ENCODE measurements at places on chromosomes 16 and 17.

GRCh38 chr17:80473701-80474100, 2.7 kb downstream of the NPTX1 start:
- DNase-seq = no peak

GRCh38 chr16:80147026-80147655, 393.7 kb upstream of the DYNLRB2 start:
- DNase-seq = no peak

DNA sequence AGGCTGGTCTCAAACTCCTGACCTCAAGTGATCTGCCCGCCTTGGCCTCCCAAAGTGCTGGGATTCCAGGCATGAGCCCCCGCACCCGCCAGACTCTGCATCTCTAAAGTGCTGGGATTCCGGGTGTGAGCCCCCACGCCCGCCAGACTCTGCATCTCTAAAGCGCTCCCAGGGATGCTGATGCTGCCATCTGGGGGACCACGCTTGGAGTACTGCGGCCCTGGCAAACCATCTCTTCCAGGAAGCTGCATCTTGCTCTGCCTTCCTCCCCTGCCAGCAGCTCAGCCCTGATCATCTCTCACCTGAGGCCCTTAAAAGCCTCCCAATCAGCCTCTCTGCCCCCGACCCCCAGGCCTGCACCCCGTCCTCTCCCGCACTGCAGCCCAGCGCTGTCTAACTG, 4.1 kb downstream of the CEP295NL start:
- DNase-seq = no peak

DNA sequence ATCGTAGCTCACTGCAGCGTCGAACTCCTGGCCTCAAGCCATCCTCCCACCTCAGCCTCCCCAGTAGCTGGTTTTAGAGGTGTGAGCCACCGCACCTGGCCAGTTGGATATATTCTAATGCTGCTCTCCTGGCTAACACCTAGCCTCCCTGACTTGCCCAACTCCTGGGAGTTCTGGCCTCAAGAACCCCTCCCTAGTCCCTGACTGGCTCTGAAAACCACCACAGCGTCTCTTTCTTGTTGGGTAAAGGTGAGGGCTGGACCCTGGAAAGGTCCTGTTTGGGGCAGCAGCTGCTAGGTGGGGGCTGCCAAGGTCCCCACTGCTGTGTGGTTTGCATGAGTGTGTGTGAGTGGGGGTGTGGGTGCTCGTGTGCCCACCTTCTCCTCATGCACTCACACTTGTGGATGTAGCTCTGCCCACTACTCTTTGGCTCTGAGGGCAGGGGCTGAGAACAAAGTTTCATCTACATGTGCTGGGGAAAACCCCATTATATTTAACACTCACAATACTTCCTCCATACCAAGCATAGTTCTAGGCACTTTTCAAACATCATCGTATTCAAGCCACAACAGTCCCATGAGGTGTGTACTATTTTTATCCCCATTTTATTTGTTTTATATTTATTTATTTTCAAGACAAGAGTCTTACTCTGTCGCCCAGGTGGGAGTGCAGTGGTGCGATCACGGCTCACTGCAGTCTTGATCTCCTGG, 7.1 kb upstream of the SPNS3 start:
- no peak for DNase-seq

DNA sequence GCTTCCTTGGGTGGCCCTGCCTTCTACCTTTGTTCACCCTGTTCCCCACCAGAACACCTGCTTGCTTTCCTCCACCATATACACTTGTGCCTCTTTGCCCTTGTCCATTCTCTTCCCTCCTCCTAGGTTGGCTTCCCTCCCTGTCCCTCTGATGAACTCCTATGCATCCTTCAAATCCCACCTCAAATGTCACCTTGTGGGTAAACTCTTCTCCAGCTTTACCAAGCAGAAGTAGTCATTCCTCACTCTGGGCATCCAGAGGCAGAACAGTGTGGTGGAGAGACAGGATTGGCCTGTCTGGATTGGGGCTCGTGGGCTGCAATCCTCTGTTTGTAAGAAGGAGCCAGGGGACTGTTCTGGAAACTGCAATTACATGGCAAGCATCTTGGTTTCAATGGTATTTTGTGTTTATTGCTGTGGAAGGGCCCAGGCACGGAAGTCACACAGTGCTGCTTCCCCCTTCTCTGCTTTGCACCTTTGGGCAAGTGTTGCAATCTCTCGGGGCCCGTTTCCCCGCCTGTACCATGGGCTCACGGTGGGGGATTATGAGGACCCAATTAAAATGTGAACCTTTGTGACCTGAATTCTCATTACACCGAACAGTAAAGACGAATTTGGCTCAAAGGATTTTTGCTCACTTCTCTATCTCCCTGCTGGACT, 21.9 kb upstream of the NXPH3 start:
- no peak for DNase-seq

DNA sequence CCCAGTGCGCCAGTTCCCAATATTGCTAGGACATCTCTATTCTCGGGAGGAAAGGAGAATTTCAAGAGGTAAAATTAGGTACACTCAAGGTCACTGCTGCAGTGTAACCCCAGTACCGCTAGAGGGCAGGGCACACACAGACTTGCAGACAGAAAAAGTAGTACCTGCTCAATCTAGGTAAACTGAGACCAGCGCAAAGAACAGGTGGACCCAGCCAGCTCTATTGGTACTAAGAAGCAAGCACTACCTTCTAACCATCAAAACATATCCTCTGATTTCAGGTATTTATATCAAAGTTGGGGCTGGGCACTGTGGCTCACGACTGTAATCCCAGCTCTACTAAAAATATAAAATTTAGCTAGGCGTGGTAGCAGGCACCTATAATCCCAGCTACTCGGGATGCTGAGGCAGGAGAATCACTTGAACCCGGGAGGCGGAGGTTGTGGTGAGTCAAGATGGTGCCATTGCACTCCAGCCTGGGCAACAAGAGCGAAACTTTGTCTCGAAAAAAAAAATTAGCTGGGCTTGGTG, 3.6 kb upstream of the WDR81 start:
- DNase-seq = peak; percentile 57

DNA sequence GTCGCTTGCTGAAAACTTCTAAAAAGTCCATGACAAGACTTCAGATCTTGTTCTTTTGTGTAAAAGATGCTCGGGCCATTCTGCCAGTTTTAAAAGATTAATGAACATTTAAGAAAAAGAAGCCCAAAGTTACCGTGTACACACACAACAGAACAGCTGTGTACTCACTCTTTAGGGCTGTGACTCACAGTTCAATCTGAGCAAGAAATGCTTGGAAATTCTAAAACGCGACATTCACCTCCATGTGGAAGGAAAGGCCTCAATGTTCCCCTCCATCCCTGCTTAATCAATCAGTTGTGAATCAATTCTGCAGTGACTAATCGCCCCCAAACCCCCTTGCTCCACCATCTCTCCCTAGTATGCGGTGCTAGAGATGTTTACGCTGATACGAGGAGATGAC, 609.9 kb upstream of the SALL1 start:
- DNase-seq = no peak

GRCh38 chr17:41966463-41967140, at the start of gene CNP:
Gene CNP (plus strand): TSS chr17:41966795. CDS start chr17:41966885, 90 bp downstream.
- DNase-seq = peak; percentile 89

DNA sequence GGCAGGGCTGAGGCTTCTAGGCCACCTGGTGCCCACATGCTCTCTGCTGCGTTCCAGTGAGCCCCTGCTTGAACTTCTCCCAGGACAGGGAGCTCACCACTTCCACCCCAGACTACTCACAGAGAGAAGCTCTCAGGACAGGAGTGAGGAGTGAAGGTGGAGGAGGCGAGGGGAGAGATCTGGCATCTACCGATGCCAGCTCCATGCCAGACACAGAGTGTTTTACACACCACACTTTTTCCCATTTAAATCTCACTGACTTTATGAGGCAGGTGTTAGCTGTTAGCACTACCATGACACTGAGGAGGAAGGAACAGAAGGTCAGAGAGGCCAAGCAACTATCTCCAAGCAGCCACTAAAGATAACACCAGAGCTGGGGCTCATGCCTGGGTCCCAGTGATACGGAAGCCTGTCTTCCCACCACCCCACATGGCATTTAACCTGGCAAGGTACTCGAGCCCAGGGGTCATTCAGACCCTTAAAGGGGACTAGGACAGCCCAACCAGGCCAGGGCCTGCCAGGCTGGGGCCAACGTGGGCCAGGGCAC, 6.8 kb downstream of the FAM83G start:
- DNase-seq = no peak

DNA sequence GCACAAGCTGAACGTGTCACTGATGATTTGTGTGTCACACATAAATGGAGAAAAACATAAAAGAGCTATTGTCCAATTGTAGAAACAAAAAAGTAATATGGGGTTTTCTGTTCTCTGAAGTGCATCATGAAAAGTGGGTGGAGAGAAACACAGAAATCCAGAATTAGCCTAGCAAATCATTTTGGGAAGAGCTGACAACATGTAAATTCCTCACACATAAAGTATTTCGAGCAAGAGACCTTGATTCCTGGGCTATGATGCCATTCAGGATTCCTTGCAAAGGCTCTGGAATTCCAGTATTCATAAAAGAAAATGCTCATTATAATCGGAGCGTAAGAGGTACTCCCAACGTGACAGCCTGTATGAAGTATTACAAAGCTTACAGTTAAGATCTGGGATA, 1.1 kb downstream of the DCUN1D3 start:
- DNase-seq = no peak

- no peak for DNase-seq
Measured at GRCh38 chr17:20072692-20072992, 63.5 kb downstream of the SPECC1 start.

- DNase-seq = no peak
Measured at GRCh38 chr17:60332574-60332973, 59.4 kb downstream of the USP32 start.

DNA sequence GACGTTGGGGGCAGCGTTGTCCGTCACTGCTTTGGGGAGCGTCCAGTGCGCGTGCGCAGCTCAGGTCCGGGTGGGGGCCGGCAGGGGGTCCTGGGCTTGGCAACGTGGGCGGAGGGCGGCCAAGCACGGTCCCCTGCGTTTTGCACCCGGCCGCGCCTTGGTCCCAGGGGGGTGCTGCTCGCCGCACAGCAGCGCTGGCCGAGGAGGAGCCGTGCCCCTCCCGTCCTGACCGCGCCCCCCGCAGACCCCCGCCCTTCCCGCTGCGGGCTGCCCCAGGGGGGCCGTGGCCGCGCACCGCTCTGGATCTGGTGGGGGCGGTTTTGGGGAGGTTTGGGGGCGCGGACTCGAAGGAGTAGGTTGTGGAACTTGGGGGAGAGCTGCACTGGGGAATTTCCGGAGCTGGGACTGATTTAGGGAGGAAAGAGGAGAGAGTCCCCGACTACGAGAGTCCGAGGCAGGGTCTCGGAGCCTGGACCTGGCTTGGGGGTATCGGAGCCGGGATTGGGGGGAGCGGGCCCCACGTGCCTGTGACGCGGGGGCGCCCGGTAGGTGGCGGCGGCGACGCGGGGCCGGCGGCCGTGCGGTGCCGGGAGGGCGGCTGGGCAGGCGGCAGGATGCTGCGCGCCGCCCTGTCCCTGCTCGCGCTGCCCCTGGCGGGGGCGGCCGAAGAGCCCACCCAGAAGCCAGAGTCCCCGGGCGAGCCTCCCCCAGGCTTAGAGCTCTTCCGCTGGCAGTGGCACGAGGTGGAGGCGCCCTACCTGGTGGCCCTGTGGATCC, at the start of gene SLC9A5:
SLC9A5 (plus strand) TSS at position 579 of the 777 bp plus-strand sequence; CDS start at position 615, 36 bp downstream.
- no peak for DNase-seq

- DNase-seq = peak; percentile 34
Measured at GRCh38 chr16:50709061-50709684, 15.8 kb downstream of the NOD2 start.

DNA sequence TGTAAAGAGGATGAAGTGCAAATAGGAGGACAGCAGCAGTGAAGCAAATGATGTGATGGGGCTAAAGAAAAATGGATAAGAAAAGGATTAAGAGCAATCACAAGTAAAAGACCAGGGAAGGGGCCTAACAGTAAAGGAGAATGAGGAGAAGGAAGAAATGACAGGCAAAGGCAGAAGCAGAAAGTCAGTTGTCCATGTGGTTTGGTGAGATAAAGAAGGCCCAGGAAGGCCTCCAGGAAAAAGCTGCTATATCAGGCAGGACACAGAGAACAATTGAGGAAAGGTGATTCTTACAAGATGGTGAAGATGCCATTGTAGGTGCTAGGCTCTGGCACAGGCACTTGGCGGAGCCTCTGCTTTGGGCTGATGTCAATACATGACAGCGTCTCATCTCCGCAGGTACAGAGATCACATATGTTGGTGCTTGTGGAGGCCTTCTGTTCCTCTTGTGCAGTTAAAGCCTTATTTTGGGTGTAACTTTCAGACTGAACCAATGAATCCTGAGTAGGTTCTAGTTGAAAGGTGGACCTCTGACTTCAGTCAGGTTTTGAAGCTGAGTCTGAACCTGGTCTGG, 18.1 kb downstream of the RDM1 start:
- no peak for DNase-seq
